ENCODE measurements at places on chromosomes 5 and 9.

DNA sequence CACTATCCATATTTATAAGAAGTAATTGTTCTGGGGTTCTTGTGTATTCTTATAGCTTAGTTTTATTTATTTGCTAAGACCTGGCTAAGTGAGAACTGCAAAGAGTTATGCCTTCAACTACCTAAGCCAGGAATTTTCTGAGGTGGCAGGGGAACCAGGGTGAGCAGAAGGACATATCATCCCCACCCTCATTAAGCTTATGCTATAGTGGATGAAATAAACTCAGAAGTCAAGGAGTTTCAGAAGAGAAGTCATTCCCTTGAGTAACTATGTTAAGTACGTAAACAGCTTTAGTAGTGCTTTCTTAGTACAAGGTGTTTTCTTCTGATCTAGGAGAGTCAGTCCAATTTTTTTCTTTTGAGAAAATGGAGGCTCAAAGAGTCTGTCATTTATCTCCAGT, 41.7 kb downstream of the STK32A start:
- no peak for DNase-seq

- no peak for DNase-seq
These were observed 14.0 kb upstream of the TRIO start for GRCh38 chr5:14129123-14129522.

- peak; percentile 32 for DNase-seq
These were observed 163.2 kb downstream of the HCN1 start for GRCh38 chr5:45532826-45533624.

DNA sequence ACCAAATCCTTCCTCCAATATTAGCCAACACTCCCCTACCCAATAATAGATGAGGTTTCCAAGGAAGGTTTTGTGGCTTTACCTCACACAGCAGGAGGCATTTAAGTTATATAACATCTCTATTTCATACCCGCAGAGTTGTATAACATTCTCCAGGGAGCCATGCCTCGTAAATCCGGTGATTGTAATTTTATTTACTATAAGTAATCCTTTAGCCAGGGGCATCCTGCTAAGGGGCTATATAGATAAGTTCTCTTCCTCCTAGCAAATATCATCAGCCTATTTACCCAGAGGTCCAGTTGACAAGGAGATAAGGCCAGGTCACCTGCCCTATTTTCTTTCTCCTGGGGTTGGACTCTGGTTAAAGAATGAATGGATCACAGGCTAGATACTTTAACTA, 2051.0 kb downstream of the EFNA5 start:
- DNase-seq = no peak

- DNase-seq = no peak
These were observed 25.7 kb upstream of the FBXL7 start for GRCh38 chr5:15474143-15474719.

- DNase-seq = no peak
These were observed 94.2 kb upstream of the FBN2 start for GRCh38 chr5:128632264-128632663.

DNA sequence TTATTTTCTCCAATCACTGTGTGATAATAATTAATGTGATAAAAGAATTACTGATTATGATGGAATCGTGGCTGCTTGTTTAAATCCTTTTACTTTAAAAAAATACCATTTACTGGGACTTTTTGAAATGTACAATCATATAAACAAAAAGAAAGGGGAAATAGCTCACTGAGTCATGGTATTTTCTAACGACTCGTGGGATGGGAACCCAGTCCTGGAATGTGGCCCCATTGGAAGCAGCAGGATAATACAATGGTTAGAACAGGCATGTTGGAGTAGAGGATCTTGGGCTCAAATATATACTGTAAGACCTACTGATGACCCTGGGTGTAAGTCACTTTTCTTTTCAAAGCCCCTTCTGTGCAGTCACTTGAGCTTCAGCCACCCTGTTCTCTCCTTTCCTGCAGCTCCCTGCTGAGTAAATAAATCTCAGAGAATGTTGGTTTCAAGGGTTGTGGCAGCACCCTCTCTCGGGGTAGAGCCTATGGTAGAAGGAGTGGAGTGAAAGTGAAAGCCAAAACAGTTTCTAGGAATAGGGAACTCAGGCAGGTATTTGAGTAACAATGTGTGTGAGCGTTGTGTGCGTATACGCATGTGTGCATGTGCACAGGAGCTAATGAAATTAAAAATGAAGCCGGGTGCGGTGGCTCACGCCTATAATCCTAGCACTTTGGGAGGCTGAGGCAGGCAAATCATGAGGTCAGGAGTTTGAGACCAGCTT, 40.8 kb upstream of the LARP1 start:
- DNase-seq = no peak

DNA sequence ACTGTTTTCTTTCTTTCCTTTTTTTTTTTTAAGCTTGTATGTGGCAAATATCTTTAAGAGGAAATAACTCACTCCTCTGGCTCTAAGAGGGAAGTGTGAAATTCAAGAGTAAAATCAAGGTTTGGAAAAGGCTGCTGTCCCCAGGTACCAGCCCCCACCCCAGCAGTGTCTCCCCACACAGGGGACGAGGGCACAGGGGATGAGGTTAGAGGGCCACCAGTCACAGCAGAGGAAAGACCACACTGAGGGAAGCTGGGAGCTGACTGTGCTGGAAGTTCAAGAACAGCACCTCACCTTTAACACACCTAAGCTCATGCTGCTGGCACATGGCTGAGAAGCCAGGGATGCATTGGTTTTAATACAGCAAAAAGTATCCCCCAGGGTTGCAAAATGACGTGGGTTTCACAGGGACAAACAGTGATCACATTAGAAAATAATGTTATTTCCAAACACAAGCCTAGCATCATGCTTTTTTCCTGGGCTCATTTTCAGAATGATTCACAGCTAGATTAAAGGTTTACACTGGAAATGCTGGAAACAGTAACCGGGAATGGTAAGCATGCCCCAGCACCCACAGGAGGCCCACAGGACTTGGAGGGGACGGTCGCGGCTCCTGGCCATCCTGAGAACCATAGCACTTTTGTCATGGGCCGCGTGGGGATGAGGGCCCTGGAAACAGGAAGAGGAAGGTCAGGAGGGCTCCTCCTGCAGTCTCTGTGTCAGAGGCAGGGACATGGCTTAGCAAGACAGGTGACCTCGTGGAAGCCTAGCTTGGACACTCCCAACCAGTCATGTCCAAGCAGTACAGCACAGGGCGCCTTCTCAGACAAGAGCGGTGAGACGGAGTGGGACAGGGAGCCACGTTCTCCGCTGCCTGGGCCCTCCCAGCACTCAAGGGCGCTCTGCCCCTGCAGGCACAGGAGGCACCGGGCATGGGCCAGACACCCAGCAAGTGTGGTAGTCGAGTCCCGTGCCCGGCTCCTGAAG, 6.9 kb downstream of the LPCAT1 start:
- DNase-seq = no peak

GRCh38 chr5:168311061-168311566, 19.7 kb downstream of the WWC1 start:
- no peak for DNase-seq

DNA sequence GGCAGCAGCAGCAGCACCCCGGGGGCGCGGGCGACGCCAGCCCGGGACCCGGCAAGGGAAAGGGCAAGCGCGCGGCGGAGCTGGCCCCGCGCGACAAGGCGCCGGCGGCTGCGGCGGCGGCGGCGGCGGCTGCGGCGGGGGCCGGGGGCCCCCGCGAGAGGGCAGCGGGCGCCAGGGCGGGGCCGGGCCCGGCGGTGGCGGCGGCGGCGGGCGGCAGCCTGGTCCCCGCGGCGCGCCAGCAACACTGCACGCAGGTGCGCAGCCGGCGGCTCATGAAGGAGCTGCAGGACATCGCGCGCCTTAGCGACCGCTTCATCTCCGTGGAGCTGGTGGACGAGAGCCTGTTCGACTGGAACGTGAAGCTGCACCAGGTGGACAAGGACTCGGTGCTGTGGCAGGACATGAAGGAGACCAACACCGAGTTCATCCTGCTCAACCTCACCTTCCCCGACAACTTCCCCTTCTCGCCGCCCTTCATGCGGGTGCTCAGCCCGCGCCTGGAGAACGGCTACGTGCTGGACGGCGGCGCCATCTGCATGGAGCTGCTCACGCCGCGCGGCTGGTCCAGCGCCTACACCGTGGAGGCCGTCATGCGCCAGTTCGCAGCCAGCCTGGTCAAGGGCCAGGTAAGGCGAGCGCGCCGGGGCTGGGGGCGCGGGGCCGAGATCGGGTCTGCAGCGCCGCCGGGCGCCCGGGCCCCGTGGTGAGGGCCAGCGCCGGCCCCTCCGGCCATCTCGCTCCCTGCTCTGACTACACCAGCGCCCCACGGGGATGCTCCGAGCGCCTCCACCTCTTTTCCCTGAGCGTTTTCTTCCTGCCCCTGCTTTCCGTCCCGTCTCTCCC, at the start of gene UBE2QL1:
UBE2QL1 (plus strand) TSS at position 238 of the 843 bp plus-strand sequence; CDS start at position 273, 35 bp downstream.
- DNase-seq = peak; percentile 42

DNA sequence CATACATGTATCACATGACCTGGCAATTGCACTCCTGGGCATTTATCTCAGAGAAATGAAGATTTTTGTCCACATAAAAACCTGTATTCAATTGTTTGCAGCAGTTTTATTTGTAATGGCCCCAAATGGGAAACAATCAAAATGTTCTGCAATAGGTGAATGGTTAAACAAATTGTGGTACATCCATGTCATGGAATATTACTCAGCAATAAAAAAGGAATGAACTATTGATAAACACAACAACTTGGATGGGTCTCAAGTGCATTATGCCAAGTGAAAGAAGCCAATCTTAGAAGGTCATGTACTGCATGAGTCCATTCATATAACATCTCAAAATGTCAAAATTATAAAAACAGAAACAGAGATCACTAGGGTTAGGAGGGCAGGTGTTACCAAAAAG, 1.5 kb upstream of the NDUFS4 start:
- no peak for DNase-seq

GRCh38 chr5:133360693-133361472, 251.5 kb downstream of the FSTL4 start:
- DNase-seq = no peak

DNA sequence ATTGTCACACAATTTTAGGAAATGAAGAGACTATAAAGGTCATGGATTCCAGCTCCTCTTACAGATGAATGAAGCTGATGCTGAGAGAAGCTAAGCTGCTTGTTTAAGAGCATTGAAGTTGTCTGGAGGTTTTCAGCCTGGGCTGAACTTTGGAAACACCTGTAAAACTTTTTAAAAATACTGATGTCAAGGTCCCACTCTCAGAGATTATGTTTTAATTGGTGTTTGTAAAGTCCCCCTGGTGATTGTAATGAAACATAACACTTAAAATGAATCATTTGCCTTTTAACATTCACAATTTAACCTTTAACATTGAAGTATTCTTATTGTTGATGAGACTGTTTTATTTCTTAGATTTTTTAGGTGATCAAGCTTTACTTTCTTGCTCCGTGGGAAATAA, 16.4 kb downstream of the RAD23B start:
- DNase-seq = no peak

- no peak for DNase-seq
These were observed 1.9 kb downstream of the TBC1D2 start for GRCh38 chr9:98253565-98253964.

- DNase-seq = no peak
These were observed 80.3 kb downstream of the CDH6 start for GRCh38 chr5:31273631-31274378.

Data from SK-N-DZ (cell line).